ENCODE measurements at places on chromosomes 7 and 10.

GRCh38 chr7:114924038-114924712 is 2.3 kb downstream of the MDFIC start:
- DNase-seq = no peak

DNA sequence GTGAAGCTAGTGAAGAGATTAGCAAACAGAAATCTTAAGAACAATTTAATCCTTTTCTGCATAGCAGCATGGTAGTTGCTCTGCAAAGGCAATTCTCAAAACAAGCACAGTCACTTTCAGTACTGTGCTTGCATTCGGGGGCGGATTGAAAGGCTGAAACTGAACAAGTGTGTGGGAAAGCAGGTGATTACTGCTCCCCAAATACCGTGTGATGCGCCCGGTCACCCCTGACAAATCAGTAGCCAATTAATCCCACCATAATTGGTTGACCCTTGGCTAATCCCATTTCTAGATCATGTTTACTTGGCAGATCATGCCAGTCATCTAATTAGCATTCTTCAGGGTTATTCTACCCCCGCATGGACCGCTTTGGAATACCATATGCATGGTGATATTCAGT is 76.5 kb upstream of the ADRB1 start:
- no peak for DNase-seq

- no peak for DNase-seq
Measured at GRCh38 chr10:69104994-69105790, 17.3 kb downstream of the SRGN start.

DNA sequence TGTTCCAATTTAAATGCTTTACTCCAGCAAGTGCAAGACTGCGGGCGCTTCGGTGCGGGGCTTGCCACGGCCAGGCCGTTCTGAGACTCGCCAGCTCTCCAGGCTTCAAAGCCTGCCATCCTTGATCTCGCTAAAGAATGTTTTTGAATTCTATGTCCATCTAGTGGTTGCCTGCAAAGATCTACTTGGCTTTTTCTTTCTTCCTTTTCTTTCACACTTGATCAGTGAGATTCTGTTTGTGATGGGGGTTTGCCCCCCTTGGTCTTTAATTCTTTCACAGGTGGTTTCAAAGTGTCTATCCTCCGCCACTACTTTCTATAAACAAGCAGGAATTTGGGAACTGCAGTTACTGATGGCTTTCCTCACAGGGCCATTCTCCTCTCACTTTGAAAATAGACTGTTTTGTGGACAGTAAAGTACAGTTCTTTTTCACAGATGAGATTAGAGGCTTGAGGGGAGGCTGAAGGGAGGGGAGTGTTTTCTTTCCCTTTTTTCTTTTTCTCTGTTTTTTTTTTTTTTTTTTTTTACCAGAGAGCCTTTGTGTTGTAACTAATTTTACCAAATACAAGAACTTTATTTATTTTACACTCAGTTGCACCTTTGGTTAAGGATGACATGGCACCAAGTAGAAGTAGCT is 15.2 kb upstream of the FBXW4 start:
- no peak for DNase-seq

GRCh38 chr10:35394411-35394851 is 58.1 kb downstream of the CCNY start:
- DNase-seq = no peak

GRCh38 chr7:53984776-53985175 is 557.4 kb upstream of the VSTM2A start:
- DNase-seq = no peak

GRCh38 chr10:110115784-110116520 is 91.5 kb upstream of the MXI1 start:
- no peak for DNase-seq

- no peak for DNase-seq
Measured at GRCh38 chr7:45689011-45689796, 115.0 kb downstream of the ADCY1 start.

- no peak for DNase-seq
Measured at GRCh38 chr7:110839866-110840265, 251.1 kb upstream of the LRRN3 start.

- no peak for DNase-seq
Measured at GRCh38 chr7:29825775-29826529, 19.6 kb downstream of the WIPF3 start.

- DNase-seq = no peak
Measured at GRCh38 chr10:13555884-13556510, 27.2 kb upstream of the BEND7 start.

GRCh38 chr10:33975481-33975880 is 641.0 kb upstream of the NRP1 start:
- no peak for DNase-seq

GRCh38 chr7:14888962-14889361 is 13.6 kb downstream of the DGKB start:
- DNase-seq = no peak

Measured in activated CD8-positive, alpha-beta memory T cell treated with anti-CD3 and anti-CD28 coated beads for 48 hours (primary cell).